ENCODE measurements at places on chromosomes 1 and 21.
A peak's percentile ranks its signal among the peaks of the same experiment; 100 is the strongest.

DNA sequence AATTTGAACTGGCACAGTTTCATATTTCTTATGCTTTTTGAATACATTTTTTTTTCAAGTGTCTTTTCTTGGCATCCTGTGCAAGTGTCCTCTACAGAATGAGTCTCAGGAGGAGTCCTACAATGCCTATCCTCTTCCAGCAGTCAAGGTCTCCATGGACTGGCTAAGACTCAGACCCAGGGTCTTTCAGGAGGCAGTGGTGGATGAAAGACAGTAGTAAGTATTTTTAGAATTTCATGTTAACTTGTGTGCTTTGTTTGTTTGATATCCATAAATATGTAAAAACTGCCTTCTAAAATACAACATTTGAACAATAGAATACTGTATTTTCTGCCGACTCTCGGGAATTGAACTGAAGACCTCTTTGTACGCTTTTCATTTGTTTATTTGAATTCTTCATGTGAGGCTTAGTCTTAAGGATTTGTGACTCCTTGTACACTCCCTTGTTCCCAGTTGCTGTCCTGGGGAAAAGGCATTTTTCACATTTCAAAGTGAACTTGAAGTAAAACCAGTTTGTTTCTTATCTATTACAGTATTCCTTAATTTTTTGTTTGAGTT, 56.6 kb downstream of the NCF2 start:
- no peak for DNase-seq

DNA sequence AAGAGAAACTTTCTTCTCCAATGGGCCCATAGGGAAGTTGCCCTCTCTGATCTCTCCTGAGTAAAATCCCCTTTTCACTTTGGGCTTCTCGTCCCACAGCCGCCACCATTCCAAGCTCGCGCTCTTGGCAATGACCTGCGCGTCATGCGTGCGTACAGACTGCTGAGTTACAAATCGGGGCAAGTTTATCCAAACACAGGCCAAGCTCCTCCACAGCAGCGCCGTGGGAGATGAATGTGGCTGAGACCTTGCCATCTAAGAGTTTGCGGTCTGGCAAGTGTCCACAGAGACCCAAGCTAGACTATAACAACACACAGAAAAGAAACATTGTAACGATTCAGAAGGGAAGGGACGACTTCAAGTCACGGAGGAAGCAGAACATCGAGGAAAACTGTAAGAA, 116.3 kb upstream of the SOD1 start:
- peak; percentile 65 for DNase-seq

GRCh38 chr1:245894843-245895242, 612.2 kb downstream of the SMYD3 start:
- DNase-seq: no peak

GRCh38 chr1:223423641-223424233, 30.5 kb downstream of the CCDC185 start:
- DNase-seq: no peak

DNA sequence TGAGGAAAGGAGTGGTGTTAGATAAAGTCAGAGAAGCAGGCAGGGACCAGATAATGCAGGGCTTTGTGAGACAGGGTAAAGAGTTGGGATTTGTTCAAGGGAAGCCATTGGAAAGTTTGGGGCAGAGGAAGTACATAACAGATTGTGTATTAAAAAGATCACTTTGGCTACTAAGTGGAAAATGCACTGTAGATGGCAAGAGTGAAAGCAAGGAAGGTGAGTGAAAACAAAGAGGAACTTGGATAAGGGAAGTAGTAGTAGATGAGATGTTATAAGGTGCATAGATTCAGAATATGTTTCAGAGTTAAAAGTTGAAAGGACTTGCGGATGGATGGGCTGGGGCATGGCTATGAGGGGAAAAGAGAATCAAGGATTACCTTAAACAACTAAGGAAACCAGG, 17.4 kb downstream of the MRPL39 start:
- DNase-seq: no peak

GRCh38 chr1:184823080-184823479, 68.4 kb upstream of the EDEM3 start:
- no peak for DNase-seq

DNA sequence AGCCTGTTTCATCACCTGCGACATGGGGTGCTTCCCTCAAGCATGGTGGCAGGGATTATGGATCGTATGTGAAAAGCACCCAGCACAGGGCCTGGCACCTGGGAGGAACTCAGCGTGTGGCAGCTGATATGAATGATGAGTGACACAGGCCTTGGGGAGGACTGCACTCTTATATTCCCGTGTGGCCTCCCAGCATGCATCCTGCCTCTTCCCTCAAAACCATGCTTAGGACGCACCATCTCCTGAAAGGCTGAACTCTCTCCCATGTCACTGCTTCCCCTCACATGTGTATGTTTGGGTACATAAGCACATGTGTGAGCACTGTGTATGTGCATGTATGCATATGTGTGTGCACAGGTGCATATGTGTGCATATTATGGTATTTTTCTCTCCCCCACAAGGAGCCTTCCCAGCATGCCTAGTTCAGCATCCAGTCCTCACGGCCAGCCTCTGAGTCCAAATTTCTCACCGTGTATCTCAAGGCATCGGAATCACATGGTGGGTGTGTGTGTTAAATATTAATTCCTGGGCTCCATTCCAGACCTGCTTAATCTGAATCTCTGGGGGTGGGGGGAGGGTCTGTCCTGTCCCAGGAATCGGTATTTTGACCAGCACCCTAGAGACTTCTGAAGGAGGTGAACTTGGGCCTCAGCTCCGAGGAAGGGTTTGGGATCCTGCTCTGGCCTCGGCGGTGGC, 12.8 kb downstream of the MYOM3 start:
- DNase-seq: no peak

DNA sequence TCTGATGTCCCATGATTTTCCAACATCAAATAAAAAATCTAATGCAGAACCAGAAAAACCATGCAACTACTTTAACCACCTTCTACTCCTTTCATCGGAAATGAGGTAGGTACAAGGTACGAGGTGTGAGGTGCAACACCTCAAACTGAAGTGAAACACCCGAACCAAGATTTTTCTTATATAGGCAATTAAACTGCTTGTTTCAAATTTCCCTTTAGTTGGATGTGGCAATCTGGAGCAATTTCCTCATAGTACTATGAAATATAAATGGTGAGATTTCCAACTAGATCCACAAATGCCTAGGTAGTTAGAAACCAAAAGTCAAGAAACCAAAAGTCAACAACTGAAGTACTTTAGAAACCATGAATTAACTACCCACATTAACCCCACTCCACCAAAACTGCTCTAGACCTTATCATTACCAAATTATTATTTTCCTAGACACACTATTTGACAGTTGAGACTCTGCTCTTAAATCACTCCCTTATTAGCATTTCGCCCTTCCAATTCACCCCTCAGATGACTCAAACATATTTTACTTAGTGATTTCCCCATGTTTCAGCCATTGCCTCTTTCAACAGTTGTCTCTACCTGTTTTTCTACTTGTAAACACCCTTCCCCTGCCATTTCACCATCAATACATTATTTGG, 37.8 kb downstream of the FUBP1 start:
- no peak for DNase-seq

DNA sequence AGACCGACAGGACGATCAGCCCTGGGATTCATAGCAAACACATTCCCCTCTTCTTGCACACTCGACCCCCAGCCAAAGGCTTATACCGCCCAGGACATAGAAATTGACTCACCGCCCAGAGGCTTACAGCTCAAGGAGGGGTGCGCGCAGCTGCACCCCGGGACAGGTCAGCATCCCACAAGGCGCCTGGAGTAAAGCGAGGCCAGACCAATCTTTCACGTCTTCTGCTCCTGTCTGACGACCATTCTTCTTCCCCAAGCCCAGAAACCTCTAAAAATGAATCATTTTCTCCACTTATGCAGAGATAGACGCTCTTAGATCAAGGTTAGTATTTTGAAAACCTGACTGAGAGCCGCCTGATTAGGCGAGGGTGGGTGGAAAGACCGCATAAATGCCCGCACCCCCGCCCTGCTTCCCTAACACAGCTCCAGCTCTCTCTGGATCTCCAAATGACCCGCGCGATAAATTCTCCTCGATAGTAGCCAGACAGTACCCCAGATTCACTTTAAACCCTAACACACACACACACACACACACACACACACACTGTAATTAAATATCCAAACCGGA, 1.9 kb upstream of the LHX8 start:
- DNase-seq: no peak

DNA sequence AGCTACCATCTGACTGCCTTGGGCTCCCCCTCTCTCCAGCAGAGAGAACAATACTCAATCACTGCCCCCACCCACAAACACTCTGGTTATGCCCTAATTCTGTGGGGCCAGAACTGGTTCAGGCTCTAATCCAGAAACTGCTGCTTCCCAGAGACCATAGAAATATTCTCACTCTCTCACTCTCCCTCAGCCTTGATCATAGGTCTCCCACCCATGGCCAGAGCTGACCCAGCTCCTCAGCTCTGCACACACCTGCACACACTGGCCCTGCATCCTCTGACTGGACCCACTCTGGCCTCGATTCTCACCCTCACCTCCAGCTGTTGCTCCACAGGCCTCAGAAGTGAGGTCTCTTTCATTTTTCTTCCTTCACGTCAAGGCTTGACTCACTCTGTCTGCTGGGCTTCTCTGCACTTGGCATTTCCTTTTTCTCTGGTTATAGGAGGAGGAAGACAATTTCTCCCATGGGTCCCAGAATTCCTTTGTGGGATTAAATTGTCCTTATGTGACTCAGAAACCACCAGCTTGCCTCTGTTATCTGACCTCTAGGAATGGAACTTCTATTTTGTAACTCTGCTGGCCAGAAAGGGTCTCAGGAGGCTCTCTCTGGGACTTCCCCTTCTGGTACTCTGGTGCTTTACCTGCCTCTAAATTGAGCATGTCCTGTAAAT, 15.6 kb upstream of the ZMYM6 start:
- DNase-seq: peak; percentile 97

- DNase-seq: no peak
Measured at GRCh38 chr1:116824631-116825206, 70.5 kb downstream of the CD2 start.

DNA sequence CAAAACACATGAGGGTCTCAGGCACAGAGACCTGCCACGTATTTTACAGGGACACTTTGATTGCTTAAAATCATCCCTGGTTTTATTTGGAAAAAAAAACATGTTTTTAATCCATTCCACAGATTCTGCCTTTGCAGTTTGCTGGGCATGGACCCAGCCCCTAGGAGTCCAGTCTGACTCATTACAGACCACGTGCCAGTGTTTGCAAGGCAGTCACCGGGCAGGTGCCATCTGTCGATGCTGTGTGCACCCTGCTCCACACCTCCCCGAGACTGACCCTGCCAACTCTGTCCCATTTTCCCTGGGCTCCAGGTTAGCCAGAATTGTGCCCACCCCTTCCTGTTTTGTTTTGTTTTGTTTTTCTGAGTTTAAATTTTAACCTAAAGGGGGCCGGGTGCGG, 148.4 kb upstream of the TMEM51 start:
- no peak for DNase-seq

DNA sequence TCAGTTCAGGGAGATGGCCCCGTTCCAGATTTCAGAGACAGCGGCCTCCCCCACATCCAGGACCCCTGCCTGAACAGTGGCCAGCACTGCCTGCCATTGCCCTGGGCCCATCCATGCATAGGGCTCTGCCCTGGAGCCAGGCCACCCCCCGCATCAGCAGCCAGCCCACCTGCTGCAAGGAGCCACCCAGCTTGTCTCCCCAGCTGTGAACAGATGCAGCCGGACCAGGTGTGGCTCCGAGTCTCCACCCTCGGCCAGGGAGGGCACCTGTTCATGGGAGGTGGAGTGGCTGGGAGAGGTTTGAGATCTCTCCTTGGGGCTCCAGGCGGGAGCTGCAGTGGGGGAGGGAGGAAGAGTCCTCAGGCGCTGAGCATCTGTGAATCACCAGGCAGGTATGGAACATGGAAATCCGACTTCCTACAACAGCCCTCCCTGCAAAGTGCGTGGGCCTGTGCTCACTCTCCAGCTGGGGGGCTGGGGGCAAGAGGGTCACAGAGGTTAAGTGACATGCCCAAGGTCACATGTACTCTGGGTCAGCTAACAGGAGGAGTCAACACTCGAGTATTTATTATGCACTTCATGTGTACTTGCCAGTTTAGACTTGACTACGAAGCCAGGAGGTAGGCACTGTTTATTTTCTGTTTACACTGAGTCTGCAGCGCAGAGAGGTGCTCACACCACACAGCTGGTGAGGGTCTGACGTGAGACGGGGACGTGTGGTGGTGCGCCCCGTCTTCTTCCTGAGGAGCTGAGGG, 4.8 kb upstream of the HES5 start:
- peak; percentile 43 for DNase-seq

GRCh38 chr1:205782627-205783432, 7.5 kb upstream of the RAB29 start:
- DNase-seq: no peak

DNA sequence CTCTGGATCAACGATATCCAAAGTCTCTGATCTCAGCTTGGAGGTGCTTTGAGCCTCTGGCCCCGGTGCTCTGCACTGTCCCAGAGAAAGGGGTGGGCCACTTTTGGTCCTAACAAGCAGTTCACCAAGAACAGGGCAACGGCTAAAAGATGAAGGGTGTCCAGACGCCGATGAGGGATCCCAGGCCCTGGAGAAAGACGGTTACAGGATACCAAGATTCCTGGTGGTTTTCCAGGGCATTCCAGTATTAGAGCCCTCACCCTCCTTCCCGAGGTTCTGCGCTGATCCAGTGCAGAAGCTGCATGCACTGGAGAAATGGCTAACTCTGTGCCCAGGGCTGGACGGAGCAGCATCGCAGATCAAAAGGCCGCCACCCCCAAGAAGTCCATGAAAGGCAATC, 149.9 kb upstream of the IRF2BP2 start:
- DNase-seq: no peak
